ENCODE measurements at places on chromosomes 12 and 14. TPM values are rescaled to one million over a fixed set of nuclear protein-coding genes. Genes with fewer than 3 reads are reported as not detected.

TAPBPL gene
- 31.9 TPM for total RNA-seq

PIK3C2G gene
- not detected for total RNA-seq

OLR1 gene
- not detected for total RNA-seq

HOXC12 gene
- not detected for total RNA-seq

RNASE4 gene
- total RNA-seq, result 0.26 TPM

GRCh38 chr12:117968151-117968789, 520 bp downstream of the KSR2 start:
- DNase-seq, result no peak
- no peak overlapping the region for H3K27ac ChIP-seq
- peaks cover 9% of the 10 kb centered on the region for H3K4me1 ChIP-seq
- H3K36me3 ChIP-seq, result peaks cover 3% of the 10 kb centered on the region
- peaks cover 39% of the 10 kb centered on the region for H3K27me3 ChIP-seq

GRCh38 chr14:36663404-36664321, 2.0 kb downstream of the PAX9 start:
- H3K4me3 ChIP-seq, result no peak overlapping the region
- H3K27me3 ChIP-seq, result peaks cover 83% of the 10 kb centered on the region
- H3K36me3 ChIP-seq, result peaks cover 6% of the 10 kb centered on the region
- H3K4me1 ChIP-seq, result peaks cover 9% of the 10 kb centered on the region
- H3K27ac ChIP-seq, result peak overlapping the region; percentile 69

DNA sequence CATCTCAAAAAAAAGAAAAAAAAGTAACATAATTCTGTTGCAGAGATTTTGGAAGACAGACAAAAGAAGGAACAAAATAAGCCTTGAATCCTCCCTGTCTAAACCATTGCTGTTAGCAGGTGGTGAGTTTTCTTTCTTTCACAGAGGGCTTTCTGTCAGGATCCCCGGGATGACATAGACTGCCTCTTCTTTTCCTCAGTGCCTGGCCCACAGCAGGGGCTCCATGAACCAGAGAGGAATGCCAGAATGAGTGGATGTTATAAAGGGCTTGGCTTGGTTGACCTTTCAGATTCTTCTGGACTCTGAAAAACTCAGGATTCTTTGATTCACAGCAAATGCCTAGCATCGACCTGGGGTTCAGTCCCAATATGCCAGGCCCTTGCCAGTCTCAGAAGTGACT, 45.8 kb upstream of the CORO1C start:
- no peak overlapping the region for H3K4me3 ChIP-seq
- no peaks in the 10 kb centered on the region for H3K36me3 ChIP-seq
- no peak overlapping the region for H3K27ac ChIP-seq
- no peaks in the 10 kb centered on the region for H3K4me1 ChIP-seq
- no peak for DNase-seq

DNA sequence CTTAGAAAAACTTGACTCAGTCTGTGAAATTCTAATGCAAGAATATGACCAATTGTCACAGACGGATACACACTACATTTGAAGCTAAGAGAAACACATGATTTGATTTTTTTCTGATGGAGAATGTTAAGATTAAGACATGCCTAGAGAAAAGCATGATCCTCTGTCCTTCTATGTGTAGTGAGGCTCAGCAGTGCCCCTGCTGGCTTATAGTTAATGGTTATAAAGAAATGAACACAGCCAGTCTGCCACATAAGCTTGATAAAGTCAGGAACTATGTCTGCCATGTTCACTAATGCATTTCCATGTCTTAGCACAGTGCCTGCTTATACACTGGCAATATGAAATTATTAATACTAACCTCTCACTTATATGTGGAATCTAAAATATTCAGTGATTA, 168.1 kb upstream of the DAAM1 start:
- no peak overlapping the region for H3K4me3 ChIP-seq
- H3K4me1 ChIP-seq, result no peaks in the 10 kb centered on the region
- H3K27me3 ChIP-seq, result peaks cover 7% of the 10 kb centered on the region
- H3K27ac ChIP-seq, result no peak overlapping the region
- DNase-seq, result no peak

DNA sequence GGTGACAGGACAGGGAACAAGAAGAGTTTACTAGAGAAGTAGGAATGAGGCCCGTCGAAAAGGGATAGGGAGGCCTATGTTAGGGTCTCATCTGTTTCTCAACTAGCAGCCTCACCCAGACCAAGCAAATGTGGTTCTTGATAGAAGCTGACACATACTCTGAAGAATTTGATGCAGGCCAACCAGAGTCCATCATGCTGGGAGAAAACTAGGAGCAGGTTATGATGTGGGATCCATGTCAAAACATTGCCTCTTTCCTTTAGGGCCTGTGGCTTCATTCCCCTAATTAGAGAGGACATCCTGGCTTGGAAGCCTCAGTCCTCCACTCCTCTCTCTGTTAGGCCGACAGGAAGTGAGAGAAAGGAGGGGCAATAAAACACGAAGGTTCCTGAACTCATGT, 122.8 kb downstream of the NTF3 start:
- H3K27me3 ChIP-seq, result peaks cover 6% of the 10 kb centered on the region
- no peaks in the 10 kb centered on the region for H3K4me1 ChIP-seq
- H3K27ac ChIP-seq, result no peak overlapping the region
- H3K4me3 ChIP-seq, result no peak overlapping the region
- DNase-seq, result no peak

DNA sequence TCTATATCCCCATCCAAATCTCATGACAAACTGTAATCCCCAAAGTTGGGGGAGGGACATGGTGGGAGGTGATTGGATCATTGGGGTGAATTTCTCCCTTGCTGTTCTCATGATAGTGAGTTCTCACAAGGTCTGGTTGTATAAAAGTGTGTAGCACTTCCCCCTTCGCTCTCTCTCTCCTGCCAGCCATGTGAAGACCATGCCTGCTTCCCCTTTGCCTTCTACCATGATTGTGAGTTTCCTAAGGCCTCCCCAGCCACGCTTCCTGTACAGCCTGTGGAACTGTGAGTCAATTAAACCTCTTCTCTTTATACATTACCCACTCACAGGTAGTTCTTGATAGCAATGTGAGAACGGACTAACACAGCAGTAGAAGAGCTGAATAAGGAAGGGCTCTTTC, 62.6 kb upstream of the VASH1 start:
- no peak for DNase-seq
- H3K27ac ChIP-seq, result no peak overlapping the region
- H3K4me3 ChIP-seq, result no peak overlapping the region

DNA sequence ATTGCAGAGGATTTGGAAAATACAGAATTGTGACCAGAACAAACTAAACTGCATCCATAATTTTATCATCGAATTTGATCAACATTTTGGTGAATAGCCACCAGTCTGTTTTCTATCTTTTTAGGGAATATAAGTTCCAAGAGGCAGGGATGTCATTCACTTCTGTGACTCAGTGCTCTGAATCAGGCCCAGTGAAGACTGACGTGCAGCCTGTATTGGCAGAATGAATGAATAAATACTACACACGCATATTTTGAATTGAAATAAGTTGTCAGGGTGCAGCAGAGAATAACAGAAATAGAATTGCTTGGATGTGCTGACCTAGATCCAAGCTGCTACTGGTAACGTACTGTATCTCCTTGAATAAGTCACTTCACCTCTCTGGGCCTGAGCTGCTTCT, 1.3 kb upstream of the EMP1 start:
- no peak for DNase-seq
- H3K27me3 ChIP-seq, result peaks cover 27% of the 10 kb centered on the region
- H3K36me3 ChIP-seq, result no peaks in the 10 kb centered on the region
- H3K27ac ChIP-seq, result peak overlapping the region; percentile 86
- H3K4me1 ChIP-seq, result peaks cover 27% of the 10 kb centered on the region

DNA sequence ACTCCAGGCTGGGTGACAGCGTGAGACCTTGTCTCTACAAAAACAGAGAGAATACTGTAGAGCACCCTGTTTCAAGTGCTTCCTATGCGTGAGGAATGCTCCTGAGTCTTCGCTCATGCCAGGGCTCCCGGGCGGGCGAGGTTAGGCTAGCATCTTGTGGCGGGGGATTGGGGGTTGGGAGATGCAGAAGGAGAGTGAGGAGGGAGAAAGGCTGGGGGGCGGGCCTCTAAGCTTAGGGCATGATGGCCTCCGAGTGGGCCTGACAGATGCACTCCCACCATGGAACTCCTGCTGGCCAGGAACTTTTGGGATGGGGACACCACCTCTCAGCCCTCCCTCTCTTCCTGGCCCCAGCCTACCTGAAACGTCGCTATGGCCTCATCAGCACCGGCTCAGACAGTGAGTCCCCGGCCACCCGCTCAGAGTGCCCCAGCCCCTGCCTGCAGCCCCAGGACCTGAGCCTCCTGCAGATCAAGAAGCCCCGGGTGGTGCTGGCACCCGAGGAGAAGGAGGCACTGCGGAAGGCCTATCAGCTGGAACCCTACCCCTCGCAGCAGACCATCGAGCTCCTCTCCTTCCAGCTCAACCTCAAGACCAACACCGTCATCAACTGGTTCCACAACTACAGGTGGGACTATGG, 27.3 kb downstream of the PHETA1 start:
- H3K36me3 ChIP-seq, result no peaks in the 10 kb centered on the region
- no peak overlapping the region for H3K4me3 ChIP-seq
- no peak overlapping the region for H3K27ac ChIP-seq

DNA sequence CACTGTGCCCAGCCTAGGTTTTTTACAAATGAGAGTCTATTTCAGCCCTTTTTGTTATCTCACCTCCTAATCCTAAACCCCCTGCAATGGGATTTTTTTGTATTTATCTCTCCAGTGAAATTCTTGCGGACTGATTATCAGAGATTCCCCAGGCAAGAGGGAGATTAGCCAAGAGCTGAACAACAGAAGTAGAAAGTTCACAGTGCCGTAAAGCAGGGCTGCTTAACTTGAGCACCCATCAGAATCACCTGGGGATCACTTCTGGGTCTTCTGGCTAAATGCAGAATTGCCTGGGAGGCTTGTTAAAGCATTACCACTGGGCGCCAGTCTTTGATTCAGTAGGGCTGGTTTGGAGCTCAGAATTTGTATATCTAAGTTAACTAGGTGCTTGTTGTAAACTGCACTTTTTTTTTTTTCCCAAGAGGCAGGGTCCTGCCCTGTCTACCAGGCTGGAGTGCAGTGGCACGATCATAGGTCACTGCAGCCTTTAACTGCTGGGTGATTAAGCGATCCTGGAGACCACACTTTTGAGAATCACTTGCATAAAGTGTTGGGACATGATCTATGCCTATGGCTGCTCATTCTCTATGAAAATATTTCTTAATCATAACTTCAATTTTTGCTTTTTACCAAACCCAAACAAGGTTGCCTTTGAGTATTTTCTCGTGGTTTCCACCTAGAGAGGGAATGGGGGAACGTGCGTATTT, 1.1 kb upstream of the DPPA3 start:
- no peaks in the 10 kb centered on the region for H3K36me3 ChIP-seq
- H3K27ac ChIP-seq, result no peak overlapping the region
- no peak for DNase-seq
- H3K27me3 ChIP-seq, result no peaks in the 10 kb centered on the region

GRCh38 chr14:37088356-37089215, 83.8 kb downstream of the SLC25A21 start:
- H3K4me3 ChIP-seq, result no peak overlapping the region
- no peaks in the 10 kb centered on the region for H3K36me3 ChIP-seq
- H3K27me3 ChIP-seq, result no peaks in the 10 kb centered on the region
- H3K4me1 ChIP-seq, result no peaks in the 10 kb centered on the region
- no peak overlapping the region for H3K27ac ChIP-seq

All from activated CD4-positive, alpha-beta T cell treated with anti-CD3 and anti-CD28 coated beads, Interleukin-2, amount 10 ng/mL, durations not matched to agents 24 days and 14 days (primary cell).